ENCODE measurements at places on chromosomes 13 and 19.

- no peak for DNase-seq
Observed at GRCh38 chr19:5326986-5327623, 13.5 kb downstream of the PTPRS start.

DNA sequence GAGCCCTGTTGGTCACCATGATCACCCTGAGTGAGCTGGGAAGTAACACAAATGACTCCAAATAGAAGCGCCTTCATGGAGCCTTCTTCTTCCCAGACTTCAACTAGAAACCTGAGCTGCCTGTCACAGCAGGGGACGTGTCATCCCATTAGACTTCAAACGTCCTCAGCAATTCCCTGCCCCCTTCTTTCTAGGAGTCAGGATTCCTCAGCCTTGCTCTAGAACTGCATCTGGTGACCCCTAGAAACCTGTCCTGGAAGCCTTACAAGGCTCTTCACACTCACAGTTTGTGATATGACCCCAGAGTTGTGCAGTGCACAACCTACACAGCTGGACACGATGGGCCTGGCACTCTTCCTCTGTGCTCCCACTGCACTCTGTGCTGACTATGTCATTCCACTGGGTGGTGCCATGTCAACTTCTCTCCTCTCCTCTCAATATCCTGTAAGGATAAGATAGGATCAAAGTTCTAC, 23.6 kb upstream of the TTYH1 start:
- DNase-seq = no peak

GRCh38 chr13:113616991-113617749, 32.6 kb downstream of the TFDP1 start:
- DNase-seq = no peak

GRCh38 chr13:27026396-27026795, 145.2 kb downstream of the USP12 start:
- no peak for DNase-seq

DNA sequence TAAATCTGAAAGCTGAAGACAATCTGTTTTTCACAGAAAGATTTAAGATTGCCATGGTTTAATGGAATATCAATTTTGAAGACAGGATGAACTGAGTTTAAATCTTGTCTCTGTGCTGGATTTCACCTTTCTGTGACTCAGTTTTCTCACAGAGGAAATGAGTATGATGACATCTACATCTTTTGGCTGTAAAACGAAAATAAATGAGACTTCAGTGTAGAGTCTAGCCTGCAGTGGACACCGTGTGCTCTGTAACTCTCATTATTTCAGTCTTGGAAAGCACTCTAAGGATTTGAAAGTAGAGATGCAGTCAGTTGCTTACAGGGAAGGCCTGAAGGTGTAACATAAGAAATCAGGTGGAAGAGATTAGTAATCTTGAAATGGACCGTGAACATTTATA, 150.4 kb downstream of the NALCN start:
- DNase-seq = no peak

All from GM03348 (cell line).